ENCODE measurements at places on chromosomes 2 and 18. TPM values are rescaled to one million over a fixed set of nuclear protein-coding genes. Genes with fewer than 3 reads are reported as not detected.

RESP18 gene
- not detected for polyA plus RNA-seq

DNAJC27 gene
- polyA plus RNA-seq = 2.2 TPM

TMEM247 gene
- polyA plus RNA-seq = not detected

SIX3 gene
- not detected for polyA plus RNA-seq

GDF7 gene
- not detected for polyA plus RNA-seq

FAM110C gene
- not detected for polyA plus RNA-seq

REG3G gene
- not detected for polyA plus RNA-seq

MDH1B gene
- polyA plus RNA-seq = not detected

ZNF407 gene
- 1.3 TPM for polyA plus RNA-seq

KIF1A gene
- not detected for polyA plus RNA-seq

MRPS5 gene
- polyA plus RNA-seq = 35.5 TPM

NEURL3 gene
- not detected for polyA plus RNA-seq

VWA3B gene
- polyA plus RNA-seq = not detected

CDK15 gene
- polyA plus RNA-seq = not detected

REG3A gene
- polyA plus RNA-seq = not detected

AFF3 gene
- 0.17 TPM for polyA plus RNA-seq

ALLC gene
- not detected for polyA plus RNA-seq

BOLL gene
- polyA plus RNA-seq = not detected

Data from CD14-positive monocyte (primary cell).